ENCODE measurements at places on chromosomes 6 and 20. TPM values are rescaled to one million over a fixed set of nuclear protein-coding genes. Genes with fewer than 3 reads are reported as not detected.

GRCh38 chr20:34215711-34216381, 25.4 kb upstream of the ASIP start:
- DNase-seq: peak; percentile 84

GRCh38 chr6:26420688-26421171, 18.7 kb downstream of the BTN3A1 start:
- peak; percentile 70 for DNase-seq

GRCh38 chr20:39853636-39854035, 835.4 kb downstream of the MAFB start:
- peak; percentile 97 for DNase-seq

The BEND6 gene
- 24.6 TPM for total RNA-seq

The POU5F1 gene
- 0.36 TPM for total RNA-seq

The RBBP9 gene
- 42.5 TPM for total RNA-seq

Measured in RPMI7951 (cell line).